ENCODE measurements at places on chromosomes 2 and 18. TPM values are rescaled to one million over a fixed set of nuclear protein-coding genes. Genes with fewer than 3 reads are reported as not detected.

SLC16A14 gene
- 4.8 TPM for total RNA-seq

- no peaks in the 10 kb centered on the region for H3K27me3 ChIP-seq
- peaks cover 73% of the 10 kb centered on the region for H3K36me3 ChIP-seq
- H3K4me3 ChIP-seq = no peak overlapping the region
- no peak for DNase-seq
These were observed 61.2 kb downstream of the RALBP1 start for GRCh38 chr18:9536354-9537152.

NT5C1B gene
- total RNA-seq = not detected

GRCh38 chr2:109170645-109171044 is 41.6 kb downstream of the SH3RF3 start:
- no peaks in the 10 kb centered on the region for H3K27me3 ChIP-seq
- H3K27ac ChIP-seq = no peak overlapping the region
- DNase-seq = no peak
- no peak overlapping the region for H3K4me3 ChIP-seq

EMILIN1 gene
- 13.4 TPM for total RNA-seq

CXCR4 gene
- 4.1 TPM for total RNA-seq

CNDP1 gene
- total RNA-seq = not detected
